ENCODE measurements at places on chromosomes 2 and 18.

DNA sequence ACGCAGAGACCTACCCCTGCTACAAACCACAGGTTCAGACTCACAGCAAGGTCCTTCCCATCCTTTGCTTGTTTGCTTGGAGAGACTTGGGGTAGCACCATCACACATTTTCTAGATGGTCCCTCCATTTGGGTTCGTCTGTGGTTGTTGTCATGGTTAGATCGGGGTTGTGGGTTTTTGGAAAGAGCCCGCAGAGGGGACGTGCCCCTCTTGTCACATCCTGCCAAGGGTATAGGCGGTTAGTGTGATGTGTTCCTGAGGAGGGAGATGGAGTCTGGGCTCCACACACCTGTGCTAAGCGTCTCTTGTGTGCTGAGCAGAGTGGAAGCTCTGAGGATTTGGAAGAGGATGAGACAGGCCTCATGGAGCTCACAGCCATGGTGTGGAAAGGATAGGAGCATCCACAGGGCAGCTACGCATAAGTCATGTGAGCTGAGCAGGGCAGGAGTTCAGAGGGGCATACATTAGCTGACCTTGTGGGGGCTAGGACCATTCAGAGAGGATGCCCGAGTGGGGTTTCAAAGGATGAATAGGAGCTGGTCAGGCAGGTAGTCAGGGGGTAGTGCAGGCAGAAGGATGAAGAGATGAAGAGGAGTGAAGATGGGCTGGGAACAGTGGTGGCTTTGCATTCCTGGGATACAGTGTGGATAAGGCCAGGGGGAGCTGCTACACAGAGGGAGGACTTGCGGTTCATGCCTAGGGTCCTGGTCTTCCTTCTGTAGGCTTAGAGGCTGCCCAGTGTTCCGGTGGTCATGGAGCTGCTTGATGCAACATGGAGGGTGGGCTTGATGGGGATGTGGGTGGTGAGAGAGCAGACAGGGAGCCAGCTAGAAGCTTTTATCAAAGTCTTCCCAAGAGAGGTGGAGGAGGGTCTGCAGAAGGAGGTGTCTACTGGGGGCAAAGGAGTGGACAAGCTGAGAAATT is 62.9 kb downstream of the ACKR3 start:
- no peak for DNase-seq

DNA sequence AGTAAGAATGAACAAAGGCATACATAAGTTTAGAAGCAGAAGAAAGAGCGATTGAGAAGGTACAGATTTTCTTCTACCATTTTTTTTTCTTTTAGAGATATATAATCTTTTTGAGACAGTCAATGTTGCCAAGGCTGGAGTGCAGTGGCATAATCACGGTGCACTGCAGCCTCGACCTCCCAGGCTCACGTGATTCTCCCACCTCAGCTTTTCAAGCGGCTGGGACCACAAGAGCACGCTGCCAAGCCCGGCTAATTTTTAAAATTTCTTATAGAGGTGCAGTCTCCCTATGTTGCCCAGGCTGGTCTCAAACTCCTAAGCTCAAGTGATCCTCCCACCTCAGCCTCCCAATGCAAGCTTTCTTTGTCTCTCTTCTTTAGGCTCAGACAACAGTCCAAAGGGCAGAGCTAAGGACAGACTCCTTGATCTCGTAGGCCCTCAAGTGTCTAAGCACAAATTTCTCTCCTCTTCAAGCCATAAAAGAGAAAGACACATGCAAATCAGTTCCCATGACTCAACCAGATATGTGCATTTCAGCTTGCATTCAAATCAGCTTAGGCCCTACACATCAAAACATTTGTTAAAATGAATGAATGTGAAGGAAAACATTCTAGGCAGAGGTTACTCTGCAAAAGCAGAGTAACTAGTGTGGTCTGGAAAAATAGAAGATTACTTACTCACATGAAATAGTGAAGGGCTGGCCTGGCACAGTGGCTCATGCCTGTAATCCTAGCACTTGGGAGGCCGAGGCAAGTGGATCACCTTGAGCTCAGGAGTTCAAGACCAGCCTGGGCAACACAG is 18.0 kb downstream of the ITSN2 start:
- DNase-seq = peak; percentile 90

DNA sequence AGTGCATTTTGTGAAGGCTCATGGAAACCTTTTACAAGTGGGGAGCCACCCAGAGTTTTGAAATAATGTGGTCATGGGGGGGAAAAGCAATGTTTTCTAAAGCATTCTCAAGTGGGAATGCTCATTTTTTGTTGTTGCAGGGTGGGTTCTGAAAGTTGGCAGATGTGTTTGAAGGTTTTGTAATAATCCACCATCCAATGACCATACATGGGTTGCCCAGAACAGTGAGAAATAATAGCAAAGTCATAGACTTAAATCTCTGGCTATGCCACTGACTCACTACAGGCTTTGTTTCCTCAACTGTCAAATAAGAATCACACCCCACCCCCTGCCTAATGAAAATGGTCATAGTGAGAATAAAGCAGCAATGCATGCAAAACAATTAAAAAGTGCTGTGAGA is 2.9 kb downstream of the DSG3 start:
- no peak for DNase-seq

- peak; percentile 29 for DNase-seq
Observed at GRCh38 chr18:26700728-26701127, 152.4 kb upstream of the KCTD1 start.

- DNase-seq = no peak
Observed at GRCh38 chr2:144351687-144352086, 168.2 kb downstream of the ZEB2 start.

DNA sequence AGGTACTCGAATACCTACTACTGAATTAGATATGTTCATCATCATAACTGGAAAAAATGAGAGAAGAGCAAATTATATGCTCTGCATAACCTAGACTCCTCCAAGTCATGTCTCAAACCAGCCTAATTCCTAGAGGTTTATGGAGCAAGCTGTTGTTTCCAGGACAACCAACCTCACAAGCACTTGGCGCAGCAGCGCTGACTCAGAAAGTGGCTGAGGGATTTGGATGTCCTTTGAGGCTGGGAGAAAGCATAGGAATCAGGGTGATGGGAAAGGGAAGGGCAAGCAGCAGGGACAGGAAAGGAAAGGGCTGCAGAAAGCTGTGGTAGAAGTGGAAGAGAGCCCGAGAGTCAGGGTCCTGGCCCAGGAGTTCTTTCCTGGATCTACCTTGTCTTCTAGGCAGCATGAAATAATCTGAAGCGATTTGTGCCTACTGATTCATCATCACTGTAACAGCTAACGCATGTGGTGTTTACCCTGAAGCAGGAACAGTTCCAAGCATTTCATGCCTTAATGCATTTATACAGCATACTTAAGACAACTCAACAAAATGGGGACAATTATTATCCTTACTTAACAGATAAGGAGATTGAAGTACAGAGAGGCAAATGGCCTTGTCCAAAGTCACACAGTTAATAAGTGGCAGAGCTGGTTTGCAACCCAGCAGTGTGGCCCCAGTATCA is 3.7 kb downstream of the PLEK start:
- DNase-seq = no peak

- no peak for DNase-seq
Observed at GRCh38 chr2:109497911-109498870, 115.6 kb downstream of the SEPTIN10 start.

- DNase-seq = no peak
Observed at GRCh38 chr2:121869873-121870272, 114.4 kb downstream of the TSN start.
